ENCODE measurements at places on chromosomes 11 and 22.
A peak's percentile ranks its signal among the peaks of the same experiment; 100 is the strongest.

DNA sequence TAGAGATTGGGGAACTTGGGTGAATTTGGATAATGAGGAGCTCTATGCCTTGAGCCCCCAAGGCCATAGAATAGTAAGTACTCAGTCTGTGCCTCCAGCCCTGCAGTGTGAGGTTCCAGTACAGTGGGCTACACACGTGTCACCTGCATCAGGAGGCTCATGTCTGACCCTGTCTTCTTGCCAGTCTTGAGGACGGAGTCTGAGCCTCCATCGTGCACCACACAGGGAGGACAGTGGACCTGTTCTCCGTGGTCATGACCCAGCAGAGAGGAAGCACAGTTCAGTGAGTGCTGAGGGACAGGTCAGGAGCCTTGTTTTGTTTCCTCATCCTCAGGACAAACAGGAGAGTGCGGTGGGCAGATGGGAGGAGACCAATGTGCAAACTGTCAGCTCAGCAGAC lies 30.8 kb downstream of the RPS13 start:
- DNase-seq = no peak

DNA sequence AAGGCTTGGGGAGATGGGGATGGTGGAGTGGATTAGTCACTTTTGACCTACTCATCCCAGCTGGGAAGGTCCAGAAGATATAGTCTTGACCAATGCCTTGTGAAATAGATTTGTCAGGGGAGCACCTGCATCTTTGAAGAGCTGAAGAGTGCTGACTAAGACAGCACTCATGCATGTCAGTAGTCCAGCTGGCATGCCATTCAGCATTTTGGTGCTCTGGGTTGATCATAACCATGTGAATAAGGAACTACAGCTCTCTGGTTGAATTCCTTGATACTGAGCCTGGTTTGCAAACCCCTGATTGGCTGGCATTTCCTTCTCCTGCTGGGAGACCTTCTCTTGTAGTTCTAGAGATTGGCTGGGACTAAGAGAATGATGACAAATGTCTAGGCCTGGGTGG lies 106.8 kb upstream of the ALX4 start:
- DNase-seq = no peak

DNA sequence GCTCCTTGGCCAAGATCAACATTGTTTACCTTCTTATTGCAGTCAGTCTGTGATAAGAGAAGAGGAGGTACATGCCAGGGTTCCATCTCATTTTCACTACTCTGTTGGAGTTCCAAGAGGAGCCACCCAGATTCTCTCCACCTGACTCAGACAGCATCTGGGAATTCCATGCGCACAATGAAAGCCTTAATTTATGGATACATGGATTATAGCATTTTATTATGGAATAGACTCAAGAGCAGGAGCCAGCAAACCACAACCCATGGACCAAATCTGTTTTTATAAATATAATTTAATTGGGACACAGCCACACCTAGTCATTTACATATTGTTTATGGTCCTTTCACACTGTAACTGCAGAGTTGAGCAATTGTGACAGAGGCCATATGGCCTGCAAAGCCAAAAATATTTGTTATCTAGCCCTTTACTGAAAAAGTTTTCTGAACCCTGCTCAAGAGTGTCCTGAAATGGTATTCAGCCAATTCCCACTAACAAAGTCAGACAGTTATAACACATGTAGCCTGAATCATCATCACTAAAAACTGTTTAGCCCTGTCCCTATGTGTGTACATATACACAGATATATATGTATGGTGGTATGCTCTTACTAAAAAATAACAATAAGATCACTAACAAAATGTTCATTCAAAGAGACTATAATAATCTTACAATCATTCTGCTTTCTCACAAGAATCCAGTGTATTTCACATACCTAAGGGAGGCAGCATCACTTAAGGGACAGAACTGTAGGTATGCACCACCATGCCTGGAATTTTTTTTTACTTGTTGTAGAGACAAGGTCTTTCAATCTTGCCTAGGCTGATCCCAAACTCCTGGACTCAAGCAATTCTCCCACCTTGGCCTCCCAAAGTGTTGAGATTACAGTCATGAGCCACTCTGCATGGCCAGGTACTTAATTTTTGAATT lies 104.5 kb upstream of the TEAD1 start:
- no peak for DNase-seq

GRCh38 chr11:32262367-32262766 lies 171.5 kb downstream of the RCN1 start:
- DNase-seq = no peak

- no peak for DNase-seq
Observed at GRCh38 chr11:110454609-110455008, 24.9 kb downstream of the FDX1 start.

DNA sequence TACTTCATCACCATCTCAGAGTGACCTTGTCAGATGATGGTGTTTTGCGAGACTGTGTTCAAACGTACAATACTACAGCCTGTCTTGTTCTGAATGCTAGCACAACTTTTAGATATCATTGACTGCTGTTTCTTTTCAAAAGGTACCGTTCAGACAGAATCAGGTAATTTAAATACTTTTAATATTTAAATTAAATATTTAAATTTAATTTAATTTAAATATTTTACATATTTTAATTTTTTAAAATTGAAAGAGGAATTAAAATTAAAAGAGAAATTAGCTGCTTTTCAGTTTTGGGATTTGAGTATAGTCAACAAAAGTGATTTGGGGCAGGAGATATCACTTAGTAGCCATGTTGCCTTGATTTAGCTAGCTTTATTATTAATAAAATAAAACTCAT lies 642.1 kb upstream of the CCDC179 start:
- DNase-seq = no peak

- no peak for DNase-seq
Observed at GRCh38 chr11:75659836-75660235, 9.0 kb downstream of the MAP6 start.

GRCh38 chr22:43883719-43884415 lies 7.9 kb downstream of the PNPLA5 start:
- DNase-seq = no peak

DNA sequence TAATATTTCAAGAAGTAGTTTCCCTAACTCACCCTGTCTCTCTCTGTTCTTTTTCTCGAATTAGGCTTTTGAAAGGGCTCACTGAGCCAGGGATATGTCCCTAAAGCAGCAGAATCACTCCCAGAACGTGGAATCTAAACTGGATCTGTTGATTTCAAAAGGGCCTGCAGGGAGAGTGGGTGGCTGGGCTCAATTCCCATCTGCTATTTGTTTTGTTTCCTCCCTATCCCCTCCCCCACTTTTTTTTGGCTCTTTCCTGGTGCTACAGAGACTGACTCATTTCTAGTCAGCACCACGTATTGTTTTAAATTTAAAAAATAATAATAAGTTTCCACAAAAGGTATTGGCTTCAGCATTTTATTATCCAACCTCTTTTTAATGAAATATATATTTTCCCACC lies 961.5 kb downstream of the FAM181B start:
- no peak for DNase-seq

DNA sequence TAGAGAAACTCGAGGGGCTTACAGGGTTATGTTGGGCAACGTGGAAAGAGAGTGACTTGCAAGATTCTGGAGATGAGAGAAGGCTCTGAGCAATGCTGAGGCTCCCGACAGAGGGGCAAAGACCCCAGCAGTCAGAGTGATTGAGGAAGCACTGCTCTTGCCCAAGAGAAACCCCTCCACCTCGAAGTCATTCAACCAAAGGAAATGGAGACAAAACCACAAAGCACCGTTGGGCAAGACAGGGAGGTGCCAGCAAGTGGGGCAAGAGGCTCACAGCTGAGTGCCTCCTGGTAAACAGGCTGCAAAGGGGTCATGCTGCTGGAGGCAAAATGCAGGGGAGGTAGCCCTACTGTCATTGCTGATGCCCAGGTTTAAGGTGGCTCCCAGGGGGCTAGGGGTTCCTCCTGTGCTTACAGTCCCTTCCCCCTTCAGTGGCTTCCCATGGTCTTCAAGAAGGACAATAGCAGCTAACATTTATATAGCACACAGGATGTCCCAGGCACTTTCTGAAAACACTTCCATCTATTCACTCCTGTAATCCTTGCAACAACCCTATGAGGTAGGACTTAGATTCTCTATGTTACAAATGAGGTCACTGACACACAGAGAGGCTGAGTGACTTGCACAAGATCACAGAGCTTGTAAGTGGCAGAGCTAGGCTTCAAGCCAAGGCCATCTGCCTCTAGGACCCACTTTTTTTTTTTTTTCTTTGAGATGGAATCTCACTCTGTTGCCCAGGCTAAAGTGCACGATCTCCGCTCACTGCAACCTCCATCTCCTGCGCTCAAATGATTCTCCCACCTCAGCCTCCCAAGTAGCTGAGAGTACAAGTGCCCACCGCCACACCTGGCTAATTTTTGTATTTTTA lies 18.1 kb upstream of the MYH9 start:
- no peak for DNase-seq

DNA sequence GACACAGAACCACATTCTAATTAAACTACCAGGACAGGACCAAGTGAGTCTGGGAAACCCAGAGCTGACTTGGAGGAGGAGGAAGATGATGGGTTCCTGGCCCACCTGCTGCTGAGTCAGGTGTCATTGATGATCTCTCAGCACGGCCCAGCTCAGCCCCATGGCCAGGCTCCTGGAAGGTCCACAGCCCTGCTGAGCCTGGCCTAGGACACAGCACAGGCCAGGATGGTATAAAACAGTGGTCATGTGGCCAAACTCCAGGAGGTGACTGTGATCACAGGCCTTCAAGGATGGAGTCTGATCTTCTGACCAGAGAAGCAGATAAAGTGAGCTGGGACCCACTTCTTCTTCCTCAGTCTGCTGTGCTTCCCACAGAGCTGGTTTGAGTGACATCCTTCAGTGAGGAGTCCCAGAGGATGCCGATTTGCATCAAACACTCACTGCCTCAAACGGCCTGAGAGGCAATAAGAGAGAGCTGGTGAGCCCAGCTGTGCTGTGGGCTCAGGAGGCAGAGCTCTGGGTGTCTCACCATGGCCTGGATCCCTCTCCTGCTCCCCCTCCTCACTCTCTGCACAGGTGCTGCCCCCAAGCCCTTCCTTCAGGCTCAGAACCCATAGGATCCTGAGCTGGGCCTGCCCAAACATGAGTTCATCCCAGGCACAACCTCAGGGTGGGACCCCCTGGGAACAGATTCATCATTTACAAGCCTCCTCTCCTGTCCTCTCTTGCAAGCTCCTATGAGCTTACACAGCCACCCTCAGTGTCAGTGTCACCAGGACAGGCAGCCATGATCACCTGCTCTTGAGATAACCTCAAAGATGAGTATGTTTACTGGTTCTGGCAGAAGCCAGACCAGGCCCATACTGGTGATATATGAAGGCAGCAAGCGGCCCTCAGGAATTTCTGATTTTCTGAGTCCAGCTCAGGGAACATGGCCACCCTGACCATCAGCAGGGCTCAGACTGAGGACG lies 37.7 kb upstream of the IGLL5 start:
- no peak for DNase-seq

- no peak for DNase-seq
Observed at GRCh38 chr22:49199224-49199623, 628.4 kb downstream of the BRD1 start.

DNA sequence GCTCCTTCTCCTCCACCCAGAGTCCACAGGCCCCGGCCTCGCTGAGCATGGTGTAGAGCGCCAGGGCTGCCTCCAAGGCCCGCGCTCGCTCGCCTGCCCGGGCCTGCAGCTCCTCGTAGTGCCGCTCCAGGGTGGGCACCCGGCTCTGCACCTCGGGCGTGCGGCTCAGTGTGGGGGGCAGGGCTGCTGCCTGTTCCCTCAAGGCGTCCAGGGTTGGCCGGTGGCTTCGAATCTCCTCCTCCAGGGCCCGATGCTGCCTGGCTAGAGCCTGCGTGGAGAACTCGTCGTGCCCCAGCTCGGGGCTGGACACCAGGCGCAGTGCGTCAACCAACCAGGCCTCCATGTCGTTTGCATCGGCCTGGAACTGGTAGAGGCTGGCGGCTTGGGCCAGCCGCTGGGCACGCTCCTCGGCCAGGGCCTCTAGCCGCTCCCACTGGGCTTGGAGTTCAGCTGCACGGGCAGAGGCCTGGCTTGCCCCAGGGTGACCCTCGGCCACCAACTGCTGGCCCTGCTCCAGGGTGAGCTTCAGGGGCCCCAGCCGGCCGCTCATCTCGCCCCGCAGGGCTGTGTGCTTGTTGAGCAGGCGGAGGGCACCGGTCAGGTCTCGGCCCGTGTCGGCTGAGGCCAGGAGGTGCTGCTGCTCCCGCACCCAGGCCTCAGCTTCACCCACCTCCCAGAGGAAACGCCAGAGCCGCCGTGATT lies 24.2 kb downstream of the SPTBN2 start:
- DNase-seq = no peak

DNA sequence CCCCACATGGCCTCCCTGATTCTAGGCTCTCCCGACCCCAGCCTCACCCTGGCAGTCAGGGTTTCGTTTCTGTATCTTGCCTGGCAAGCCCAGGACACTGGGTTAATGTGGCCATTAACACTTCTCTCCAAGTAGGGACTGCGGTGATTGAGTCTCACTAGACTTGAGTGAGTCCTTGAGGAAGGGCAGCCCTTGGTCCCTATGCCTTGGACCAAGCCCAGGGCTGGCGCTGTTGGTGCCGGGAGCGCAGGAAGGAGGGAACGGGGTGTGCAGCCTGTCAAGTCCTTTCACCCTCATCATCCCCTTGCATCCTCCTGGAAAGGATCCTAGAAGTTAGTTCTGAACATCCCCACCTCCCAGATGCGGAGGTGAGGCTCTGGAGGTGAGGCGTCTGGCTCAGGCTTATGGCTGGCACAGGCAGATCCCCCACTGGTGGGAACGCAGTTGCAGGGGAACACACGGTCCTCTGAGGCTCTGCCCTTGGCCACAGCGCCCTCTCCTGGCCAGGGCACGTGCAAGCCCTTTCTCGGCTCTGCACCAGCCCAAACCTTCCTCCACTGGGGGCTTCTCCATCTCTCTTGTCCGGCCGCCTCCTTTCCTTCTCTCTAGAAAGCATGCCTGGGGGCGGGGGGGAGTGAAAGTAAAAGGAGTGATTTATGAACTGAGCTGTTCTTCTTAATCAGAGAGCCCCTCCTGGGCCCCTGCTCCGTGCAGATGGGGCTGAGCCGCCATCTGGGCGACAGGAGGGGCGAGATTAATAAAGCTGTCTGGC lies 56.7 kb downstream of the TP53I11 start:
- peak; percentile 75 for DNase-seq
